Activated CD4-positive, alpha-beta T cell treated with anti-CD3 and anti-CD28 coated beads, Interleukin-10, Interleukin-2, amounts not matched to agents 100 ng/mL and 50 ng/mL, durations not matched to agents 16 hours and 8 hours (primary cell): ENCODE measurements at places on chromosomes 7 and 10.

DNA sequence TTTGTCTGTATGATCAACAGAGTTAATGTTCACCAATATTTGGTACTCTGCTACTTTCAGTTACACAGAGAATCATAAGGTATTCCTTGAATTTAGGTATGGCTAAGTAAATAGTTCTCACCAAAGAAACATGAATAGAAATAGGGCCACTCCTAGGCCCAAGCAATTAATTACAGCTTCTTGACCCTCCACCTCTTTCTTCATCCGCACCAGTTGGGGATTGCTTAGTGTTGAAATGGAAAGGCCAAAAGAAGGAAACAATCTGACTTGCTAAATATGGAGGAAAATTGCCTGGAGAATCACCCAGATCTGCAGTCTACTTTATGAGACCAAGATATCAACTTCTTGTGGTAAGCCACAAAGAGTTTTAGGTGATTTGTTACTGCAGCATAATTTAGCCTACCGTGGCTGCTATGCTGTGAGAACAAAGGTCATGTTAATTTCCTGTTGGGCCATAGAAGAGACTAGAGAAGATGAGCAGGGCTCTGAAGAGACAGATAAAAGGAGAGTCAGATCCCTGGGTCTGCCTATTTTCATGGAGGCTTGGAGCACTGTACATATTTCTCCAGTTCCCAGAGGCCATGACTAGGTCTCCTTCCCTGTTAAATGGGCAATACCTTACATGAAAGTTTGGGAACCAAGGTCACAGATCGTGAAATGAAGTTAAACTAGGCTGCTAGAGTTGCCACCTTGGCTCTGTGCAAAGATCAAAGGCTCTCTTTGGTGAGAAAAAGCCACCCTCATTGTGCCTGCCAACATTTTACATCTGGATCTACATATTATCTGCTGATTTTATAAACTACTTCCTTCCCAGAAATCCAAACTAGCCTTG lies 93.3 kb upstream of the GDF10 start:
- no peak for DNase-seq

DNA sequence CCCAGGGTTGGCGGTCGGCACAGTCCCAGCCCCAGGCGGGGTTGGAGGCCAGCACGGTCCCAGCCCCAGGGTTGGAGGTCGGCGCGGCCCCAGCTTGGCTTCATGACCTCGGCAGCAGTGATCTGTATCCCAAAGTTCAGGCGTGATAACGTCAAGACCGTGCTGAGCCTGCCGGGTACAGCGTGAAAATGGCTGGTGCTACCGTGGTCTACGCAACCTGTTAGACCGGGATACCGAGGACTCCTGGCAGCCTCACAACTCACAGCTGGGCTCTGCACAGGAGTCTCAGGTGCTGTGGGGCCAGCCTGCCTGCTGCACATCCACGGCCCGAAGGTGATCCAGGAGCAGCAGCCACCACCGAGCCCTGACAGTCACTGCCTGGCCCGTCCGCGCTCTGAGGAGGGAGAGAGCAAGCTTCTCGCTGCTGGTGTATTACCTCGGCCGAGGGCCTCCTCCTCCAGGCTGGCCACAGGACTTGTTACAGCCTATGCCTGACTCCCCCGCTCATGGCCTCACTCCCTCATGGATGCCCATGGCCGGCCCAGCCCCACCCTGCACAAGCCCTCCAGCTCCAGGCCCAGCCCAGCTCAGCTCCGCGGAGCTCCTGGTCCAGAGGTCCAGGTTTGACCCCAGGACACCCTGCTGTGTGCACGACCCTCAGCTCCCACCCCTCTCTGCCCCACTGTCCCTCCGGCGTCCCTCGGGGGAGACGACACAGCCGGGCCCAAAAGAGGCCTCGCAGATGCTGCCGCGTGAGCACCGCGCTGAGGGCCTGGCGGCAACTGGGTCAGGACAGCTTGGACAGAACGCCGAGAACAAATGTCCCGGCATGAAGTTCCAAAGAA lies 156.0 kb downstream of the ELFN1 start:
- no peak for DNase-seq

- DNase-seq, result no peak
Observed at GRCh38 chr10:93384006-93384405, 98.1 kb downstream of the MYOF start.

DNA sequence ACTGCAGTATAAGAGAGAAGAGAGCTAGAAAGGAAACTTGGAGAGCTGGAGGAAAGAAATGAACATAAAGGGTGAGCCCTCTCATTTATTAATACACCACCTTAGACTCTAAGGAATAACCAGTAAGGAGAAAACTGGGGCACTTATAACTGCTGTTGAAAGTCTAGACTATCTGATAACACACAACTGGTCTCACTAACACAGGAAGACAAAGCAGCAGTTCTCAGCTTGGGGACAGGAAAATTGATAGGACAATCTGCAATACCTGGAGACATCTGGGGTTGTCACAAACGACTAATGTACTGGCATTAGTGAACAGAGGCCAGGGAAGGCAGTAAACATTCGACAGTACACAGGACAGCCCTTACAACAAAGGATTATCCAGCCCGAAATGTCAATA lies 6.8 kb downstream of the ELMO1 start:
- DNase-seq, result no peak

- no peak for DNase-seq
Observed at GRCh38 chr7:47658886-47659635, 77.2 kb upstream of the TNS3 start.

GRCh38 chr10:10845185-10845584 lies 172.5 kb upstream of the CELF2 start:
- DNase-seq, result no peak

- no peak for DNase-seq
Observed at GRCh38 chr10:76559892-76560220, 1077.8 kb downstream of the KCNMA1 start.

DNA sequence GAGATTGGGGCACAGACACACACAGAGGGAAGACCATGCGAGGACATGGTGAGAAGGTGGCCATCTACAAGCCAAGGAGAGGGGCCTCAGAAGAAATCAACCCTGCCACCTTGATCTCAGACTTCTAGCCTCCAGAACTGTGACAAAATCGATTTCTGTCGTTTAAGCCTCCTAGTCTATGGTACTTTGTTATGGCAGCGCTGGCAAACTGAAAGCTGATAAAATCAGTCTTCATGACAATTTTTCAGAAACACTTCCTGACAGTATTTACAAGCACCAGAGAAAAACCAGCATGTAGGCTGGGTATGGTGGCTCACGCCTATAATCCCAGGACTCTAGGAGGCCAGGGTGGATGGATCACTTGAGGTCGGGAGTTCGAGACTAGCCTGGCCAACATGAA lies 4.2 kb downstream of the PARP12 start:
- no peak for DNase-seq

- DNase-seq, result no peak
Observed at GRCh38 chr10:31075434-31075833, 43.8 kb upstream of the ZNF438 start.

DNA sequence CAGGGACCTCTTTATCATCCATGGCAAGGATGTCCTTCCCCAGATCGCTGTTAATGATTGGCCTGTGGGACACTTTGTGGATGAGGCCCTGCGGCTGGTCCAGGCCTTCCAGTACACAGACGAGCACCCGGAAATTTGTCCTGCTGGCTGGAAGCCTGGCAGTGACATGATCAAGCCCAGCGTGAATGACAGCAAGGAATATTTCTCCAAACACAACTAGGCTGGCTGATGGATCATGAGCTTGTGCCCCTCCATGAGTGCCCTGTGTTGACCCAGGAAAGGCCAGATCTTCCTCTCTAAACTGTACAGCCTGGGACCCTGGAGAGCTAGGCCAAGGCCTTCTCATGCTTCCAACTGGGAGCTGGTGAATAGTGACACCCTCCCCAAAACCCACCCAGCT lies 124.1 kb downstream of the CUL2 start:
- DNase-seq, result no peak

- no peak for DNase-seq
Observed at GRCh38 chr10:11757454-11757820, 15.3 kb downstream of the ECHDC3 start.

DNA sequence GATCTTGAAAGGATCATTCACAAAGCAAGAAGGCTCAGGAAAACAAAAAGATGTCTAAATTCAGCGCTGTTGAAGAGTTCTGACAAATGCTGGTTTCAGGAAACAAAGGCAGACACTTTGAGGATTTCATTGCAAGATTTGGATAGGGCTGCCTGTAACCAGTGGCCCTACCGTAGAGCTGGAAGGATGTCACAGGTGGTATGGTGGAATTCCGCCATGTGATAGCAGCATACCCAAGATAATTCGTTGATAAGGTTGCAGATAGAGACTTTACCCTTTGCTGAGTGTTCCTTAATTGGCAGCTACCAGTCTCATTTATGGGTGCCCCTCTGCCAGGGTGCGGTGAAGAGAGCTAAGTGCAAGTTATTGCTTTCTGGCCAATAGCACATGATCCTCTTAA lies 100.1 kb downstream of the WDR11 start:
- no peak for DNase-seq

- no peak for DNase-seq
Observed at GRCh38 chr10:21758239-21758638, 224.2 kb downstream of the MLLT10 start.

DNA sequence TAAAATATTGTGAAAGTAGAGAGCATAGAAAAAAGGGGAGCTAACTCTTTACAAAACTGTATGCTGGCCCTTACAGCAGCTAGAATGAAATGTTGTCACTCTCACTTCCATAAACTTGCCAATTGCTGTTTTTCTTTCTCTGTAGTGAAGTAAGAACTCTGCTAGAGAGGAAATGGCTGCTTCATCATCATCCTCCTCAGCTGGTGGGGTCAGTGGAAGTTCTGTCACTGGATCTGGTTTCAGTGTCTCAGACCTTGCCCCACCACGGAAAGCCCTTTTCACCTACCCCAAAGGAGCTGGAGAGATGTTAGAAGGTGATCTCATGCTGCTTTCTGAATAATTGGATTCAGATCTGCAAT lies 7.6 kb upstream of the ASCC1 start:
- DNase-seq, result no peak

- DNase-seq, result no peak
Observed at GRCh38 chr7:30469303-30469702, 9.3 kb downstream of the NOD1 start.

GRCh38 chr10:45518741-45519140 lies 144.7 kb downstream of the ALOX5 start:
- DNase-seq, result no peak

DNA sequence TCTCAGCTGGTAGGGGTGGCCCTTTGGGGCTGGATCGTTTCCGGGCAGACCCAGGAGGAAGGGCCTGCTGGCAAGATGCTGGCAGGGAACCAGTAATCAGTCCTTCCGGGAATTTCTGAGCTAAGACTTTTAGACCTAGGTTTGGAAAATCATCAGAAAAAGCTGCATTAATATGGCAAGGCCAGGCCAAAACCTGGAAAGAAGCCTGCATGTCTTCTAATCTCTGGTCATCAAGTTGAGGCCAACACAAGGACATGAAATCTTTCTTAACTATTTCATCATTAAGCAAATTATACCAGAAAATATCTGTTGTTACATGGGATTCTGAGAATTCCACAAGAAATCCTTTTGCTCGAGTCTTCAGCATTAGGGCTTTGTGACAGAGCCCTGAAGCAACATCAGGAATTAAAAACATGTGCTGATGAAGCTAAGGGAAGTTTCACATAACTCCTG lies 19.9 kb downstream of the CPA1 start:
- no peak for DNase-seq

DNA sequence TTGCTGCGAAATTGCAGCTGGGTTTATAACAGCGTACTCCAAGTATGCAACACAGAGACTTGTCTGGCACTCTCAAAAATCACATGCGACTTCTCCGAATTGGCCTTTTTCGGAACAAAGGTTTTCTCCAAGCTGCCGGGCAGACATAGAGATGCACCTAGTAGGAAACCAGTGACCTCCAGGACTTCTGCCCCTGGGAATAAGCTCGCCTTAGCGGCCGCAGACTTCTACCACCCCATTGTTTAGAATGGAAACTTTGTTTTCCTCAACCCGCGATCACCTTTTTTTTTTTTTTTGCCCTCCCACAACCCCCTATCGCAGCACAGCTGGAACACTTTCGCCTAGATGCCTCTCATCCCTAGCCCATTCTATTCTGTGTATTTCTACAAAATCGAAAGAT lies 4.9 kb upstream of the HOXA10 start:
- no peak for DNase-seq

DNA sequence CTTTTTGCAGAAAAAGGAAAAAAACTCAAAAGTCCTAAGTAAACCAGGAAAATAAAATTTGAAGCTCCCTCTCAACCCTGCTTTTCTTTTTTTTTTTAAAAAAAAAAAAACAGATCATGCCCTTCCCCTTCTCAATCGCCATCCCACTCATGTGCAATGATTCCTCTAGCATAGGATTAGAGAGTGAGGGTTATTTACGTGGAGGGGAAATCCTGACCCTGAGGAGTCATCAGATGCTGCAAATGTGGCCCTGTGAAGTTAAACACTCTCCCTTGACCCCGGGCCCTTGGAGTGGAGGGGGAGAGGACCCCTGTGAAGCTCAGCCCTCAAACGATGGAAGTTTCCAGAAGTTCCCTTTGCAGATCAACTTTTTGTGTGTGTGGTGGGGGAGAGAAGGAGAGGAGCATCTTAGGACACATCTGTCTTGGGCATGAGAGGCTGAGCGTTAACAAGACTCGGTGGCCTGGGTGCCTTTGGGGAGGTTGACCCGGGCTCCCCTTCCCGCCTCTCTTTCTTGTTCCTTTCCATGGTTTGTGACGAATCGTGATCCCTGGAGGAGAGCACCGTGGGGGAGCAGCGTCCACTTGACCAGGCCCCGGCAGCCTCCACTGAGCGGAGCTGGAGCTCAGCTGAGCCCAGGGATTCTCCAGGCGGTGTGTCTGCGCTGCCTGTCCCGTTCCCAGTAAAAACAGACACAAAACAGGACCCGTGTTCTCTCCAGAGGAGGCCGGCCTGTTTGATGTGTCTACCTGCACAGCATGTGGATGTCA lies 1.5 kb upstream of the SHH start:
- DNase-seq, result no peak

DNA sequence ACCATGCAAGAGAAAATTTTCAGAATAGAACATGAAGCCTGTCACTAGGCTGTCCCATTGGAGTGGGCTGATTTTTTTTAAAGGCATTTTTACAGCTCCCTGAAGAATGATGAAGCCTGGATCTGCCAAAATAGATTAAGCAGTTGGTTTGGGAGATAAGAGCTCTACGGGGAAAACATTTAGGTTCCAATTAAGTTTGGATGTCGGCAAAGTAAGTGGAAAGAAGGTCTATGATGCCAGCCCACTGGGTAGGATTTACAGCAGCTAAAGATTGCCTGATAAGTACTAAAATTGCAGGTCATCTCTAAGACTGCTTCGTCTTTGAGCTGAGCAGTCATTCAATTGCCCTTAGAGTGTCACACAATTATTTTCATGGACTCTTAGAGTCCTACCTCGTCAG lies 939.2 kb upstream of the CELF2 start:
- no peak for DNase-seq

- DNase-seq, result no peak
Observed at GRCh38 chr7:21084286-21084685, 297.6 kb upstream of the SP8 start.

DNA sequence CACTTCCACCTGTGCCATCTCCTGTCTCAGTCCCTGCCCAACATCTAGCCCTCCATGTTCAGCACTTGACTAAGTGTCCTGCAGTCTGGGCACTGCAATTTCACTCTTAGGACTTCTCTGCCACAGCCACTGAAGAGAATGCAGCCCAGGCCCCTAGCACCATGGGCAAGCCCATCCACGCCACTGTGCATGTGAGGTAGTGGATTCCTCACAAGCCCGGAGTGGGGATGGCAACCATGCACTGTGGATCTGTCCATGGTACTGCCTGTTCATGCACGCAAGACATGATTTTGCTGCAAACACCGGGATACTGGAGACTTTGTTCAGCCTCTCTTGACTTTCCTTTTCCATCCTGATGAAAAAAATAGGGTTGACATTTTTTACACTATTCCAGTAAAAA lies 12.3 kb downstream of the DDC start:
- DNase-seq, result no peak
